GM20000 (cell line): ENCODE measurements at places on chromosomes 4 and X.

DNA sequence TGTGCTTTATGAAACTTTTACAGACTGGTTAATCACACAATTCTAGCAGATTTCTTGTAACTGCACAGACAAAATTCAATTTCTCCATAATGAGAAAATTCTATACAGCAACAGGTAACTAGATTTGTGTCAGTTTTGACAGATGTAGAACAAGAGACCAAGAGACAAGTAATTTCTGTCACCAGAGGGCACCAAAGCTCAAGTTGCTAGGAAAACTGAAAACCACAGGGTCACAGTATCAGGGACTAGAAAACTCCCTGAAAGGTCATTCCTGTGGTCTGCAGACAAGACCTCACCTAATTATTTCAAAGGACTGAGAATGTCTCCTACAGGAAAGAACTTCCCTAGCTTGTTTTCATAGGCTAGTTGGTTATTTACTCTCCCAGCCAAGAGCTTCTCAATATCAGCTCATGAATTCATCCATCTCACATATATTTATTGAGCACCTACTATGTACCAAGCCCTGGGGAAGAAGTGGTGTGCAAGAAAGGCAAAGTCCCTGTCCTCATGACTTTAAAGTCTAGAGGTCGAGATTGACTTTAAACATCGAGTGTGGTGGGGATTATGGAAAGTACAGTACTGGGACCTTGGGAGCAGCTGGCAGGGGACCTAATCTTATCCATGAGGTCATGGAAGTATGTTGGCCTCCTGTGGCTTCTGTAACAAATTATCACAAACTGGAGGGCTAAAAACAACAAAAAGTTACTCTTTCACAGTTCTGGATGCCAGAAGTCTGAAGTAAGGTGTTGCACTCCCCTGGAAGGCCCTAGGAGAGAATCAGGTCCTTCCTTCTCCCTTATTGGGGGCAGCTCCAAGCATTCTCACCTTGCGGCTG is 47.8 kb upstream of the SETD7 start:
- peak; percentile 34 for DNase-seq

DNA sequence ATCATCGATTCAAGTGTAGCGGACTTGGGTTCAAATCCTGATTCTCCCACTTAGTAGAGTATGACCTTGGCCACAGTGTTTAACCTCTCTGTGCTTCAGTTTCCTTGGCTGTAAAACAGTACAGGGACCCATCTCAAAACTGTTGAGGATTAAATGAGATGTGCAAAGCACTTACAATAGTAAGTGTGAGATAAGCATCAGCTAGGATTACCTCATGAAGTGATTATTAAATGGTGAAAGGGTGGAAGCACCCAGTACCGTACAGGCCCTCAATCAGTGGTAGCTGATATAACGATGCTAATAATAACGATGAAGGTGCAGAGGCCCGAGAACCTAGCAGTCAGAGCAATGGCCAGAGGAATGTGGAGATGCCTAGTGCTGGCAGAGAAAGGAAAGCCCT is 45.1 kb downstream of the PRPS1 start:
- DNase-seq, result no peak

- DNase-seq, result peak; percentile 59
These were observed 49.5 kb downstream of the STX18 start for GRCh38 chr4:4492161-4492847.

DNA sequence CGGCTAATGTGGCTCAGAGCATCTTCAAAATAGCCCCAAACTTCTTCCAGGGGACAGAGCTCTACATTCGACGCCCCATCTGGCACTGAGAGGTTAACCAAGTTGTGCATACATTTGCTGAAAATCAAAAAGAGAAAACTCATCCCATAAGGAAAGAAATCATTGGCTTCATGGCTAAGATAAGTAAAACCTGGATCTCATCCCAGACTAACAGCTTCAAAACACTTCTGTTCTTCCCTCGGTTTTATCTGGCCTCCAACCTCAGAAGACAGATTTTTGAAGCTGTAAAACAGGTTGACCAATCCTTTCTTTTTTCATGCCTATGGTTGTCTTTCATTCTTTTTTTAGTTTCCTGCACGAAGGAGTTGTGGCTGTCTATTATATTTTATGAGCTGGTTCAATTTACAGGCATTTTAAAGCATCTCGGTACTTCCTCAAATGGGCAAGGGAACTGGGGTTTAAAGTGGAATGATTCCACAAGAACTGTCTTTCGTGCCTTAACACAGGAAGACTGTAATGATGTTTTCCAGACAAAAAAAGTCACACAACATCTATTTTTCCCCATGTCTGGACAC is 107.6 kb downstream of the DLG3 start:
- no peak for DNase-seq

GRCh38 chr4:184269879-184270430 is 52.3 kb upstream of the ENPP6 start:
- DNase-seq, result no peak

GRCh38 chr4:103097112-103097511 is 2.5 kb downstream of the BDH2 start:
- DNase-seq, result no peak

GRCh38 chr4:184423003-184423686 is 51.2 kb downstream of the IRF2 start:
- DNase-seq, result peak; percentile 45

- no peak for DNase-seq
These were observed 838.1 kb upstream of the AGA start for GRCh38 chr4:178280362-178280761.

- DNase-seq, result no peak
These were observed 124.3 kb upstream of the DIPK2B start for GRCh38 chrX:45324941-45325340.

DNA sequence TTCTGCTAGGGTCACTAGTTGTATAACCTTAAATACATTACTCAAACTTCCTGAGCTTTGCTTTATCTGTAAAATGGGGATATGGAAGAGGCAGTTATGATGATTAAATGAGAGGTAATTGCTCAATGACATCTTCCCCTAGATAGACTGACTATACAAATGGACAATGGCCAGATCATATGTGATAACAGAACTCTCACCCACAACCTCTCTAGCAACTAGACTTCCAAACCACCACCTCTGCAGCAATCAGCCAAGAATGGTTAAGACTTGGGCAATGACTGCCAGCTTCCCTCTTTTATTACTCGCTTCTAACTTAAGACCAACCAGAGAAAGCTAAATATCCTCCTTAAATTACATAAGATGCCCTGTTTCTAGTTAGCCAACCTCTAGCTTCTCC is 2.9 kb upstream of the SEPSECS start:
- DNase-seq, result no peak

- no peak for DNase-seq
These were observed 108.7 kb downstream of the GBA3 start for GRCh38 chr4:22801391-22801790.

DNA sequence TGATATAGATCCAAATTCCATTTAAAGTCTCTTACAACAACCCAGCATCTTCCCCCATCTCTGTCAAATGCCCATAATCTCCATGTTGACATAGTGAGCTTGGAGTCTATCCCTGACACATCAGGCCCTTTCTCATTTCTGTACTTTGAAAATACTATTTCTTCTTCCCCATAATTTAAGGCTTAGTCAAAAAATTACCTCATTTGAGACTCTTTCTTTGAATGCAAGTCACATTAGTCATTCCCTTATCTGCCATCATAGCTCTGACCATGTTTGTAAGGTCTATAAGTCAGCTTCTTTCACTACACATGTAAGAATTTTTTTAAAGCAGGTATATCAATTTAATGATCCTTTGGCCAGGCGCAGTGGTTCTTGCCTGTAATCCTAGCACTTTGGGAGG is 99.9 kb downstream of the DDX60 start:
- DNase-seq, result no peak

DNA sequence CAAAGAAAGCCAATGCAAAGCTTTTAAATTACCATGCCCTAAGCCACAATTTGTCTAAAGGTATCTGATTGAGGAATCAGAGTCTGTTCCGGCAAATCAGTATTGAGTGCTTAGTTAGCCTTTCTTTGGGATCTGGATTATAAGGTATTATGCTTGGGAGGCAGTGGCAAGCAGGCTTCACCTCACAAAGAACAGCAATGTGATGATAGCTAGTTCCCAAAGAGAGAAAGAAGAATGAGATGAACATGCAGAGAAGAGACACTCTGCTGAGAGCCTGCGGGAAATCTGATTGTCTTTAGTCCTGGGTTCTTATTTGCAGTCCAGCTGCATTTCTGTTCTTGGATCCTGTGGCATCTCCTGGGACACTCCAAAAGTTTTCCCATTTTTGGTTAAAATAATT is 35.2 kb downstream of the WDFY3 start:
- no peak for DNase-seq

- peak; percentile 26 for DNase-seq
These were observed 185.6 kb downstream of the RAP1GDS1 start for GRCh38 chr4:98446499-98447375.

DNA sequence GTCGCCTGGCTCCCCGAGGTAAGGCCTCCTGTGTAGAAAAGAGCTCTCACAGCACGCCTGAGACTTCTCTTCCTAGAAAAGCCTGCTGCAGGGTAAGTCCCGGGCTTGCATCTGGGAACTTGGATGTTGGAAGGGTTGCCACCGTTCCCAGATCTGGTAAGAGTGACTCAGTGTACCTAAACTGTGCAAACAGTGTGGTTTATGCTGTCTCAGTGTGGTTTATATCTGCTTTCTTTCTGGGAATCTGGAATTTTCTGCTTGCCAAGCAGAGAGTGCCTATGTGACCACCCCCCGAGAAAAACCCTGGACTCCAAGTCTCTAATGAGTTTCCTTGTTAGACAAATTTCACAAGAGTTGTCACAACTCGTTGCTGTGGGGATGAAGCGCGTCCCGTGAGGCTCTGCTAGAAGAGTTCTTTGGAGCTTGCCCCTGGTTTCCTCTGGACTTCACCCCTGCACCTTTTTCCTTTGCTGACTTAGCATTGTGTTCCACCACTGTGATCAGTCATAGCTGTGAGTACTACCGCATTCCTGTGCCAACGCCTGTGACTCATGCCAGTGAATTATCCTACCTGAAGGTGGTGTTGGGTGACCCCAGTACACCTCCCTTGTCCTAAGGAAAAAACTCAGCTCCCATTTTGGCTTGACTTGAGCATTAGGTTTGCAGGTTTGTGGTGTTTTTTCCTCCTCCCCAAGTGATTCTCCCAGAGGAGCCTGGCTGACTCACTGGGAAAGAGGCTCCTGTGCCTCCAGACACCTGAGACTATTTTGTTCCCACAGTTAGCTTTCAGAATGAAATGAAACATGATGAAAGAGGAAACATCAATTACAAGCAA is 14.5 kb downstream of the SLC2A9 start:
- no peak for DNase-seq

- peak; percentile 62 for DNase-seq
These were observed 512 bp upstream of the TMEM131L start for GRCh38 chr4:153465615-153466080.
